Fibroblast of skin of back (primary cell): ENCODE measurements at places on chromosomes 12 and 14.

GRCh38 chr12:112792301-112792700 is 753 bp downstream of the RPH3A start:
- no peak for DNase-seq

- DNase-seq = no peak
Measured at GRCh38 chr12:4813741-4814140, 93.5 kb downstream of the GALNT8 start.

GRCh38 chr12:58939399-58940100 is 19.2 kb upstream of the LRIG3 start:
- no peak for DNase-seq

GRCh38 chr14:100309028-100309737 is 2.9 kb upstream of the SLC25A29 start:
- DNase-seq = no peak

GRCh38 chr12:66493819-66494218 is 185.1 kb downstream of the GRIP1 start:
- DNase-seq = no peak

- no peak for DNase-seq
Measured at GRCh38 chr12:70644861-70645260, 7.6 kb upstream of the PTPRB start.

DNA sequence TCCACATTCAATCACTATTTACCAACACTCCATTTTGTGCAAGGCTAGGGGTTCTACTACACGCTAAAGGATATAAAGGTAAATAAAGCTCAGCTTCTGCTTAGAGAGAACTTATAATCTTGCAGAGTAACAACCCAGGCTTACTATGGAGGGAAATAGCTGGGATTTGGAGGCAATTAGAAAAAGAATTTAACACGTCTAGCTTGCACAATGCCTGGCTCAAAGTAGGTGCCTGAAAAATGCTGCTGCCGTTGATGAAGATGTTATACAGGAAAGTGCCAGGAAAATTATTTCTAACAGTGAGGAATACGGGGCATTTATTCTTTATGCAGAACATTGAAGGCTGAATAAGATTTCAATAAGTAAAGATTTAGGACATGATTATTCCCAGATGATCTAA is 214.2 kb downstream of the KITLG start:
- DNase-seq = no peak

- DNase-seq = no peak
Measured at GRCh38 chr14:20799892-20800544, 2.6 kb downstream of the RNASE1 start.

DNA sequence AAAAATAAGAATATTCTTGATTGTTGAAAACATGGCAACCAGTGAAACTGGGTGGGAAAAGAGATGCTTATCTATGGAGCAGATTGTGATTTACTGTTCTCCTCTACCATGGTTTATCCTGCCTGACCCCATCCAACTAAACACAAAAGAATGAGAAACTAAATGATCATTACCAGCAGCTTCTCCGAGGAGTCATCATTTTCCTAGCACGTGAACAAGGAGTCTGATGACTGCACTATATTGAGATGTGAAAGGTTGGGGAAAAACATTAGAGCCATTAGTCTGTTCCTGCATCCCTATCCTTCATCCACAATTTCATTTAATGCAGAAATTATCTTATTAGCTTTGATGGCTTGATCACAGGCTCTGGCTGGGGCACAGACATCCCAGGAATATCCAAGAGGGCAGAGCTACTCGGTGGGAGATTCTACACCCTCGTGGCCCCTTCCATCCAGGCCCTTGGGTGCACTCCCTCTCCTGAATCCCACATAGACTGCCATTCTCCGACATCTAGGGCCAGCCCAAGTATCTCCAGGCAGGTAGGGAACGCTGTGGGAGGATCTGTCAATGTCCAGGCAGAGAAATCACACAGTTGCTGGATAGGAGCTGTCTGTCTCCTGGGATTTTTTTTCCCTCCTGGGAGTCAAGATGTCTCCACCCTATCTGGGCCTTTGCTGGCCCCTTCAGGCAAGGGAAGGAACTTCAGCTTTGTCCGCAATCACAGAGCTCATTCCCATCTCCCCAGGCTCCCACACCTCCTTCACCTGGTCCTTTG is 43.3 kb upstream of the DHRS4 start:
- peak; percentile 55 for DNase-seq

GRCh38 chr12:71780237-71780822 is 25.7 kb downstream of the RAB21 start:
- DNase-seq = peak; percentile 42

- no peak for DNase-seq
Measured at GRCh38 chr14:33207467-33208017, 268.9 kb downstream of the NPAS3 start.

- DNase-seq = peak; percentile 81
Measured at GRCh38 chr14:89489761-89490437, 72.9 kb upstream of the FOXN3 start.

GRCh38 chr12:121807642-121808347 is 4.0 kb downstream of the SETD1B start:
- no peak for DNase-seq

- no peak for DNase-seq
Measured at GRCh38 chr12:92021666-92022035, 124.0 kb downstream of the BTG1 start.

GRCh38 chr12:24574538-24574937 is 374.4 kb downstream of the BCAT1 start:
- DNase-seq = no peak

- no peak for DNase-seq
Measured at GRCh38 chr12:70845268-70845667, 75.3 kb downstream of the PTPRR start.

GRCh38 chr12:69514111-69514510 is 43.9 kb downstream of the FRS2 start:
- DNase-seq = no peak

GRCh38 chr12:100166232-100166631 is 23.6 kb upstream of the BLTP3B start:
- DNase-seq = no peak

- no peak for DNase-seq
Measured at GRCh38 chr12:48716168-48716492, 377 bp downstream of the CCNT1 start.

GRCh38 chr12:124993626-124994436 is at the start of gene BRI3BP:
Gene BRI3BP (plus strand): TSS chr12:124993645. CDS start chr12:124993791, 146 bp downstream.
- DNase-seq = peak; percentile 46

DNA sequence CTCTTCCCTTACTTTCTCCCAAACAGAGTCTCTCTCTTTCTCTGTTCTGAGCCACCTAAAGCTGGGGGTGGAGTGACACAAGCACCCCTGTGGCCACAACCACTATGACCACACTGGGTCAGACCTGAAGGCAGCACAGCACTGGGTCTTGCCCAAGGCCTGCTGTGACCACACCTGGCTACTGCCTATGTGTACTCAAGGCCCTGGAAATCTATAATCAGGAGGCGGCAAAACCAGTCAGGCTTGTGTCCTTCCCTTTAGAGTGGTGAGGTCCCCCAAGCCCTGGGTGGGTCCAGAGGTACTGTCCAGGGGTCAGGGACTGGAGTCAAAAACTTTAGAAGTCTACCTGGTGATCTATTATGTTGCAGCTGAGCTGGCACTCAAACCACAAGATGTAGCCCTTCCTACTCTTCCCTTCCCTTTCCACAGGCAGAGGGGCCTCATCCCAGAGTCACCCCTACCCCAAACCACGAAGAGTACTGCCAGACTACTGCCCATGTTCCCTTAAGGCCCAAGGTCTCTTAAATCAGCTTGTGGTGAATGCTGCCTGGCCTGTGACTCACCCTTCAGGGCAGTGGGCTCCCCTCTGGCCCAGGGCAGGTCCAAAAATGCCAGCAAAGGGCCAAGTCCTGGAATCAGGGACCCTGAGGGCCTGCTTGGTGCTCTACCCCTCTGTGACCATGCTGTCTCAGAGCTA is 179.8 kb upstream of the DYRK2 start:
- no peak for DNase-seq

DNA sequence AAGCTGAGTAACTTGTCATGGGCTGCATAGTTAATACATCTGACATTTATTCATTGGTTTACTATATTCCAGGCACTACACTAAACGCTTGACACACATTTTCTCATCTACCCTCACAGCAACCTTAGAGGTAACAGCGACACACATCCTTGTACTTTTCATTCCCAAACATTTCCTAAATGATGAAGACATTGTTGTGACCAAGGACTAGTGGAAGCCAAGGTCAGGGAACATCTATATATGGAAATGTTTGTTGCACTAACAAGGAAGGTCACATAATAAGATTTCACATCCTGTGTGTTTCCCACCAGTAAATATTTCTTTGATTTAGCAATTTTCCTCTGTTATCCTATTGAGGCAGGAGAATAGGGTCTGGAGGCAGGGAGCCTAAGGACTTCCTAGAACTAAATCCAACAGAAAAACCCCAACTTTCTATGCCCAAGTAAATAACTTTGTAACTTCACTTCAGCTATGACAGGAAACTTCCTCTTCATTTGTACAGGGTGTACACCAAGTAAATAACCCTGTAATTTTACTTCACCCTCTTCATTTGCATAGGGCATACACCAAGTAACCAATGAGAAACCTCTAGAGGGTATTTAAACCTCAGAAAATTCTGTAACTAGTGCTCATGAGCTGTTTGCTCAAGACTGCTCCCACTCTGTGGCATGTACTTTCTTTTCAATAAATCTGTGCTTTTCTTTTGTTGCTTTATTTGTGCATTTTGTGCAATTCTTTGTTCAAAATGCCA is 48.4 kb downstream of the ZNF641 start:
- no peak for DNase-seq

DNA sequence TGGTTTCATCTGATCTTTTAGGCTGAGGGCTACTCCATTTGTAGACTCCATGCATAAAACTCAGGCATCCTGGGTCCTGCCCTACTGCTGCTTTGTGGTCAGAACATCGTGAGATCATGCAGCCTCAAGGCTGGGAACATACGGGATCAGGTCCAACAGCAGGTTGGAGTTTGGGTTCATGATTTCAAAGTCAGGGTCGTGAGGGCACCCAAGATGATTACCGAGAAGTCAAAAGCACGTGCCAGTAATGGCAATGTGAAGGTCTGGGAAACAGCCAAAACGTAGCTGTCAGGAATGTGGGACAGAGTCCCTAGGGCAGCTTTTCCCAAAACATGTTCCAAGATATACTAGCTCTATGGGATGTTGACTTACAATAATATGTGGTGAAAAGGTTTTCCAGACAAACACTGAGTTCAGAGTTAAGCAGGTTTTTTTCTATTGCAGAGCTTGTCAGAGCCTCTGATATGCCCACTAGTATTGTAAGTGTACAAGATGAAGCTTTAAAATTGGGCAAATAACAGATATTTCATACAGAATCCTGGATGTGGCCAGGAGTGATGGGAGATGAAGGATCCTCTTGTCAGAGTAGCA is 130.3 kb upstream of the DNM1L start:
- DNase-seq = peak; percentile 70

- no peak for DNase-seq
Measured at GRCh38 chr14:45149602-45150001, 13.9 kb downstream of the FANCM start.

- no peak for DNase-seq
Measured at GRCh38 chr12:104855599-104855998, 102.5 kb downstream of the SLC41A2 start.

- DNase-seq = no peak
Measured at GRCh38 chr14:100618318-100618693, 31.1 kb upstream of the BEGAIN start.

DNA sequence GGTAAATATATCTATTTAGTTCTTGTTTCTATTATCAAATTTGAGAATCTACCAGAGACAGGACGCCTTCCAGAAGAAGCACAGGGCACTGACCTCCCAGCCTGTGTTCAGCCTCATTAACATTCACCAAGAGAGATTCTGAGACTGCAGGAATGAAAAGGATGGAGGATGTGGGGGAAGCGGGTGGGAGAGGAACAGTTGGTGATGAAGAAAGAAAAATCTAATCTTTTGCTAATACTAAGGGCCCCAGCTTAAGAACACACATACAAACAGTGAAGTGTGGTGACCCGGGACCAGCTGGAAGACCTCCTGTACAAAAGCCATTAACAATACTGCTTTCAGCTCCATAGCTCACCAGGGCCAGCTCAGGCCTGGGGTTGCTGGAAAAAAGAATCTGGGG is 160.5 kb downstream of the NUAK1 start:
- DNase-seq = no peak

DNA sequence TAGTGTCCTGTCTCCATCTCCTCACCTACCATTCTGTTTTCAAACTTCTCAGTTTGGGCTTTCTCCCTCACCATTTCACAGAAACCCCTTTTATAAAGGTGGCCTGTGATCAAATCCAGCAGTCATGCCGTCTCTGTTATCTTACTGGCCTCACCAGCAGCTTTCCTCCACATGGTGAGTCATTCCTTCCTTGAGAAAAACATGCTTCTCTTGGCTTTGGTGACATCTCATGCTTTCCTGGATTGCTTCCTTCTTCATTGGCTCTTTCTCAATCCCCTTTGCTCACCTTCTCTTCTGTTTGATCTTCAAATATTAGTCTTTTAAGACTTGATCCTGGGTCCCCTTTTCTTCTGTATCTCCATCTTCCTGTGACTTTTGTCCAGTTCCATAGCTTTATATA is 164.9 kb downstream of the ANO4 start:
- DNase-seq = peak; percentile 64

GRCh38 chr14:78614593-78614992 is 444.4 kb downstream of the NRXN3 start:
- no peak for DNase-seq
